PC-3 (cell line): ENCODE measurements at places on chromosomes 16 and 17. TPM values are rescaled to one million over a fixed set of nuclear protein-coding genes. Genes with fewer than 3 reads are reported as not detected.

- peak; percentile 92 for DNase-seq
Measured at GRCh38 chr17:40218740-40219593, at the start of gene WIPF2. WIPF2 (plus strand) TSS chr17:40219304; CDS start chr17:40256460, 37,156 bp downstream.

DNA sequence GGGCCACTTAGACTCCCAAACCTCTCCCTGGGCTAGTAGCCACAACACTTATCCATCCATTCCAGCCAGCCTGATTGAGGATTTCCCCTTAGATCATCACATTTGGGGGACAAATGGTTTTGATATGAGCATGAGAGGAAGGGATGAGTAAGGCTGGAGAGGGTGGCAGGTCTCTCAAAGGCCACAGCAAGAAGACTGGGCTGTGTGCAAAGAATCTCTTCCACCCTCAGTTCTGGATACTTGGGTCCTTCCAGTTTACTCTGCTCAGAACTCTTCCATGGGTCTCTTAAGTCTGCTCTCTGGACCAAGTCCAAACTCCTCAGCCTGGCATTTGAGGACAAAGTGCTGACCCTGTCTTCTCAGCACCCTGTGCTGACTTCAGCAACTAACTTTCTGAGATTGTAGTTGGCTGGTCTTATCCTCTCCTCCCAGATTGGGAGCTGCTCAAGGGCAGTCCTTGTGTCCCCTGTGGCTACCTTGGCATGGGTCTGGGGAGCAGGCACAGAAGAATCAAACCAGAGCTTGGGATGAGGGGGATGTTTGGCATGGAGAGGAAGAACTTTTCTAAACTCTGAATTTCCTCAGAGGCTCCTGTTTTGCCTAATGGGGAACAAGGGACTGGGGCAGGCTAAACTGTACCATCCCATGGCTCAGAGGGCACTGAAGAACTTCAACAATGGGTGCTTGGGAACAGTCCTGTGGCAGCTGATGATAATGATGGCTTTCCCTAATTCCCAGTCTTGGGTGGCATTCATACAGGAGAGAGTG lies 3.1 kb upstream of the NFATC3 start:
- no peak for DNase-seq

- DNase-seq: no peak
Measured at GRCh38 chr17:69223809-69224208, 4.8 kb downstream of the ABCA10 start.

DNA sequence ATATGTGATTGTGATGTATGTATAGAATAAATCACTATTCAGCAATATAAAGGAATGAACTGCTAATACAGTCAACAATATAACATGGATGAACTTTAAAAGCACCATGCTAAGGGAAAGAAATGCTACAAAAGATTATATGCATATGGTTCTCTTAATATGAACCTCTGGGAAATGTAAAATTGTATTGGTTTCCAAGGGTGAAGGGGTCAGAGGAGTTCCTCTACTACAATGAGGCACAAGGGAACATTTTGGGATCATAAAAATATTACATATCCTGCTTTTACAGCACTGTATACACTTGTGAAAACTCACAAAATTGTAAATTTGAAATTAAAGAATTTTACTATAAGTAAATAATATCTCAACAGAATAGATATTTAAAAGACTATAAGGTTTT lies 111.4 kb downstream of the CA10 start:
- no peak for DNase-seq

GRCh38 chr17:7572588-7573323 lies 6.7 kb upstream of the CD68 start:
- peak; percentile 98 for DNase-seq

- DNase-seq: peak; percentile 45
Measured at GRCh38 chr17:16491703-16492612, at the start of gene LRRC75A. LRRC75A (minus strand) TSS chr17:16492193; CDS start chr17:16491990, 203 bp downstream.

GRCh38 chr17:33769066-33769465 lies 476.0 kb upstream of the ASIC2 start:
- no peak for DNase-seq

GRCh38 chr16:11625769-11626168 lies 39.0 kb upstream of the LITAF start:
- no peak for DNase-seq

GRCh38 chr16:85089525-85089924 lies 22.7 kb downstream of the CIBAR2 start:
- no peak for DNase-seq

GRCh38 chr16:67017810-67018488 lies 11.0 kb upstream of the CBFB start:
- peak; percentile 93 for DNase-seq

DNA sequence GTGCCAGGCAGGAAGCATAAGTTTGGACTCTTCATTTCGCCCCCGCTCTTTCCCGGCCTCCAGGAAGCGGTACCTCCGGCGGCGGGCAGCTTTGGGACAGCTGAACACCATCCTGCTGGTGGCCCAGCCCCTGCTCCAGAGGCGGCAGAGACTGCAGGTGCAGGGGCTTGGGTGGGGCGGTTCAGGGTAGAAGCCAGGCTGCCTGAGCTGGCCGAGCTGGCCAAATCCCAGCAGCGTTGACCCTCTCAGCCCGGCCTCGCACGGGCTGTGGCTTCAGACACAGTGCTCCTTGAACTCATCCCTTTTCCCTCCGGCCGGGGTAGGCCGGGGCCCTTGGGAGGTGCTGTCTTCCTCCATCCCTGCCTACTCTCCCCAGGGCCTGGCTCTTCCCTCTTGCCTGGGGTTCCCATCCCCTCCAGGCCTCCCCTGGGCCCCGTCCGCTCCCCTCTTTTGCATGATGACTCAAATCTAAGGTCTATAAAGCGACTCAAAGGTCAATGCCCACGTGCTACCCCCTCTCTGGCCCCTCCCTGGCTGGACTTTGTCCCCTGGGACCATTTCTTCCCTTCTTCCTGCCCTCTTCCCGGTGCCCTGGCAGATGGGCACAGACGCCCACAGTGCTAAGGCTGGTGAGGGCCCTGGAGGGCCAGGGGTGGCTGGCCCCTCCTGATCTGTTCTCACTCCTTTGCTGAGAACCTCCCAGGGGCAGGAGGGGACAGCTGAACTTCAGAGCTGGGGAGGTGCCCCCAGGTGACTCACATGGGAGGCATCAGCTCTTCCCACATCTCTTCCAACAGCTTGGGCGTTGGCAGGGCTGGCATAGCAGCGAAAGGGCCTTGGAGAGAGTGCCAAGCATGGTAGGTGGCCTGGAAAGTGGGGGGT lies 22.7 kb downstream of the MYO15B start:
- peak; percentile 59 for DNase-seq

- DNase-seq: peak; percentile 48
Measured at GRCh38 chr17:42809250-42809649, 10.6 kb downstream of the CNTD1 start.

DNA sequence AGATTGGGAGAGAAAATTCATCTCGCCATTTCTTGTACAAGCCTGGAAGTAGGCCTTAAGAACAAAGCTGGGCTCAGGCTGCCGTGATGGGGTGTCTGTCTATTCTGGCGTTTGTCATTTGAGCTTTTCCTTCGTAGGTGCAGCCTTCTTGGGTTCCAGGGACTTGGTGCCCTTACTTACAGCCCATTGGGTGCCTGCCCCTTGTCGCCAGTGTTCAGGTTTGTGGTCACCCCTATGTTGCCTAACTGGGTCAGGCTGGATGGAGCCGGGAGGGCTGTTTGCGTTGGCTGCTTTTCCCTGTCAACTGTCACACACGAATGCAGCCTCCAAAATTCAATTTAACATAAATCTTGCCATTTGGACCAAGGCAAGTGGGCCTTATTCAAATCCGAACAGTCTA lies 23.7 kb upstream of the MED9 start:
- DNase-seq: no peak

DNA sequence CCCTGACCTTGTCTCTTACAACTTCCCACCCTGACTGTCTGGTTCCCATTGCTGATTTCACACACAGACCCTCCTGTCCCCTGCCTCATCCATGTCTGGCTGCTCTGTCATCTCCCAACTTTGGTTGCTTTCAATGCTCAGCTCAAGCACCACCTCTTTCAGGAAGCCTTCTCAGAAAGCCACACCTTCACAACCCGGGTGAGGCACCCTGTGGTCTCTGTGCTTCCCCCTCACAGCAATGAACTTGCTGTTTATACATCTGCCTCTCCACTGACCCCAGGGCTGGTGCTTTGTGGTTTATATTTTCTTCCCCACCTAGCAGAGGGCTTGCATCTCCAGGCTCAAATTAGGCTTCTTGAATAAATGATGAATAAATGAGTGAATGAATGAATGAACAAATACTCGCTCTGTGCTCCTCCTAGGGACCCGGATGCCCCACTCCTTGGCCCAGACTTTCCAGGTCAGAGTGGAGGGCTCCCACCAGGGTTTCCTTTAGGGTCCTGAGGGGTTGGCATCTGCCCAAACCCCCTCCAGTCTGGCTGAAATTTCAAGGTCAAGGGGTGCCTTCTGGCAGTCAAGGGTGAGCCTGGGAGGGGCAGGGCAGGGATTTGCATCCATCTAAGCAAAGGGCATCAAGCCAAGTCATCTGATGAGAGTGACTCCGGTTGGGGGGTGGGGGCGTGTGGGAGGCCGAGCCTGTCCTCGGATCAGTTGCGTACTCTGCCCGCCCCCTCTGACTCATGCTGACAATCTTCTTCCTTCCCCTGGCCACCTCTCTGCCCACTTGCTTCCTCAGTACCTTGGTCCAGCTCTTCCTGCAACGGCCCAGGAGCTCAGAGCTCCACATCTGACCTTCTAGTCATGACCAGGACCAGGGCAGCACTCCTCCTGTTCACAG lies at the start of gene ITGAX:
Gene ITGAX (plus strand): TSS at position 783 of the 898 bp plus-strand sequence. CDS start 79 bp downstream, at position 862.
- DNase-seq: peak; percentile 3

DNA sequence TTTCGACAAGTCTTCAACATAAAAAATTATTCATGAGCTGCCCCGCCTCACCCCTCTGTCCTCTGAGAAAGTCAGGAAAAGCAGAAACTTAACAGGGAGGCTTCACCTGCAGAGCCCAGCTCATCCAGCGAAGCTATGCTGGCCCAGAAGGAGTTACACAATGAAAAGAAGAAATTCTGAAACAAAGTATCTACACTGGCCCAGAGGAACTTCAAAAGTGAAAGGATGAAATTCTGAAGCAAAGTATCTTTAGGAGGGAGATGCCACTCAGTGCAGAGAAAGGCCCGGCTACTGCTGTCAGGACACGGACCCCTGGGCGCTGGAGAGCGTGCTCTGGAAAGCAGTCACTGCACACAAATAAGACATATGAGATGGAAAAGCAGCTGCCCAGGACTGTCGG lies 1.6 kb downstream of the GALNS start:
- DNase-seq: no peak

GRCh38 chr16:14334366-14335080 lies 263.4 kb downstream of the MRTFB start:
- DNase-seq: no peak

- no peak for DNase-seq
Measured at GRCh38 chr16:81592353-81592866, 147.8 kb downstream of the CMIP start.

GRCh38 chr17:8941520-8941919 lies 24.0 kb downstream of the PIK3R5 start:
- DNase-seq: no peak

- DNase-seq: no peak
Measured at GRCh38 chr17:12536472-12536871, 129.2 kb upstream of the MYOCD start.

GRCh38 chr17:79154446-79154845 lies 79.8 kb downstream of the ENGASE start:
- no peak for DNase-seq

GRCh38 chr16:81817789-81818567 lies 38.9 kb downstream of the PLCG2 start:
- DNase-seq: no peak

DNA sequence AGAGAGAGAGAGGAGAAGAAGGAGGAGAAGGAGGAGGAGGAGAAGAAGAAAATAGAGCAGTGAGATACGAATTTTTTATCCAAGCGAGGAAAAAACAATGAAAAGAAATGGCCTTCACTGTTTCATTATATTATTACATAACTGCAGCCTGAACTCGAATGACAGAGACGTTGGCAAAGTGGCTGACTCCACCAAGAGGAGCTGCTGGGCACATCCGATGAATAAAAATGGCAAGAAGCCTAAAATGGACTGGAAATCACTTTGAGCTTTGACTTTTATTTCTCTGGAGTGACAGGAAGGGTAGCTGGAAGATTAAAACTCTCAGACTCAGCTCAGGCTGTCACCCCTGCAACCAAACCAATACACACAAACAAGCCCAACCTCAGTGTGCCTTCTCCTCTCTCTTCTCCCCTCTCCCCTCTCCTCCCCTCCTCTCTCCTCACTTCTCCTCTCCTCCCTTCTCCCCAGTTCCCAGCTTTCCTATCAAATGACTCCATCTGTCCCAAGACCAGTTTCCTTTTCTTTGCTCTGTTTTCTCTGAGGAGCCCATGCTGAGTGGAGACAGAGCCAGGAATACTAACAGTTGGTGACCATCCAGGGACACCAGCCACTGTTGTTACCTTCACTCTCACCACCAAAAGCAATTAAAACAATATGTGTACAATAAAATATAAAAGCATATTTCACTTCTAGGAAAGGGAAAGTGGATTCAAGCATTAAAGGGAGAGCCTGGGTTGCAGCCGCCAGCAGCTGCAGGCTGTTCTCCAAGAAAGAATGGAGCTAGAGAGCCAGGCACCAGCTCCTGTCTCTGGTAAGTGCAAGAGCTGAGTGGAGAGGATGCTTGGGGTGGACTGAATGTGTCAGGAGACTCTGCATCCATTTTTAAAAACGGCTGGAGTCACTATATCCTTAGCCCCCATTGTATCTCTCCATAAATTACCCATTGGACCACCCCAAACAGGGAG lies 51.2 kb downstream of the SOX9 start:
- peak; percentile 27 for DNase-seq

DNA sequence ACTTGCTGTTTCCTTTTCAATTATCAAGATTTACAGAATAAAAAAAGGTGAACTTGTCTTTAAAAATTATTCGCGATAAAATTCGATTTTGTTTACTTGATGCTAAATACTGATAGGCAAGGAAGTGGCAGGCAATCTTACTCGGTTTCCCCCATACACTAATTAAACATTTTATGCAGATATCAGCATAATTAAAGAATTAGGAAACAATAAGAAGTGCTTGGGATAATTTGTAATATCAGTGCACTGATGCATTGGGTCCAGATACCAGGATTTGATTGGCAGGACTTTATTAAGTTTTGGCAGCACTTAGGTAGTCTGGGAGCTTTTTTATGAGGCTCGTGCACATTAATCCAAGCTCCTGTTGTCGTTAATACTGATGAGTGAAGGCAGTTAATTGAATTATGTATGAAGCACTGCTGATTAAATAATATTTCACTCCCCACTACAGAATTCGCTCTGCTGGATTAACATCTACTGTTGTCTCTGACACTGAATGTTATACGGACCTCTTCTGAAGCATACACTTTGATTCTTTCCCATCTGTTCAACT lies 165.6 kb downstream of the CA10 start:
- DNase-seq: no peak

DNA sequence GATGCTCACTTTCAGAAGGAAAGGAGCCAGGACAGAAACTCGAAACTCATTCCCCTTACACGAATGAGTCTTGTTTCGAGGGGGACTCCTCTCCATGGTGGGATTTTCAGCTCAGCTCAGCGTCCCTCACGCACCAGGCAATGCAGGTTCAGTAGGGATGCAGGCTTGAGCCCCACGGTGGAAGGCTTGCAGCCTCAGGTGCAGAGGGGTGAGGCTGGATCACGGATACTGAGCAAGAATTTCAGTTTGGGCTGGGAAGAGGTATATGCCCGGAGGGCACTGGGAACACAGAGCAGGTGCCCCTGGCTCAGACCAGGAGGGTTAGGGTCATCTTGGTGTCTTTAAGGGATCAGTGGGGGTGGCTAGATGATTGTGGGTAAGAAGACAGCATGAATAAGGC lies 344.9 kb upstream of the TNRC6C start:
- DNase-seq: no peak

PIRT gene
- total RNA-seq: not detected in 2 replicates

CACNG5 gene
- not detected in 2 replicates for total RNA-seq

KRTAP9-1 gene
- total RNA-seq: not detected in 2 replicates

VASN gene
- total RNA-seq: 12.2 and 13.6 TPM in 2 replicates
